ENCODE measurements at places on chromosomes 2 and 18. TPM values are rescaled to one million over a fixed set of nuclear protein-coding genes. Genes with fewer than 3 reads are reported as not detected.
A peak's percentile ranks its signal among the peaks of the same experiment; 100 is the strongest.

DNA sequence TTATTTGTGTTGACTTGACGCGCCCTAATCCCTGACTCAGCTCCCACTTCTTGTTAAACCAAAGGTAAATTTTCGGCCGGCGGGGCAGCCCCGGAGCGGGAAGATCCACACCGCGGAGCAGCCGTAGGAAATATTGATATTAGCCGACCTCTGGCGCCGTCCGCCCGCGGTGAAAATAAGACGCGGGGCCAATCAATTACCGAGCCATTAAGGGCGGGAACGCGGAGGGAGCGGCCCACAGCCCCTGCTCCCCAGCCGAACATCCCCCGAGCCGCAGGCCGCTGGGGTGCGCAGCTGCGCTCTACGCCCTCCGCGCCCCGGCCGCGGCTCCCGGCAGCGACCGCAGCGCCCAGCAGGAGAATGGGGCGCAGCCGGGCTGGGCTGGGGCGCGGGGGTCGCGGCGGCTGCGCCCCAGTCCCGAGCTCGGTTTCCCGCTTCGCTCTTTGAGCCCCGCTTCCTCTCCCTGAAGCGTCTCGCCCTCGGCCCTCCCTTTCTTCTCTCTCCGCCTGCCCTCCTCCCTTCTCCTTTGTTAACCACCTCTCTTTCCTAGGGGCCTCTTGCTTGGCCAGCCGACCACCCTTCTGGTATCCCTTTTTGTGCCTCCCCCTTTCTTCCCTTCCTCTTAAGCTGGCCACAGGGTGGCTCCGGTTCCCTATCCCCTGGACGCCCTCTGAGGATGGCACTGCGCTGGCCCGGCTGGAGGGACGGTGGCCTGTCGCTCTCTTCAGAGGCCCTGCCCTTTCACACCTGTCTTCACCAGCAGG lies 40.9 kb downstream of the CELF4 start:
- DNase-seq: no peak

The NEMP2 gene
- 16.2 TPM for total RNA-seq

- DNase-seq: peak; percentile 55
Measured at GRCh38 chr2:10300997-10301940, 1.4 kb upstream of the HPCAL1 start.

DNA sequence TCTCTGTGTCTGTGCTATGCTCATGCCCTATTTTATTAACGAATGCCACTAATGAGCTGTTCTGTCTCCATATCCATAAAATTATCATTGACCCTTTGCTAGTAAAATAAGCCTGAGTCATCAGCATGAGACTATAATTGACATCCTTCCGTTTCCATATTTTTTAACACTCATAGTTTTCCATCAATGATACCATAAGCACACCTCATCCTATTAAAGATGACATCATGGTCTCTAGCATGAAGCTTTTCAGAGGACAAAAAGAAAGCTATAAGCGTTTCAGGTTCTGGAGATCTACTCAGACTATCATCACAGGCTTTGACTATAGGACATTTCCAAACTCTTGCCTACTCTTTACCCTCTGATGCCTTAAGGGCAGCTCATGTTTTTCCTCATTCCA lies 1.2 kb upstream of the DSC2 start:
- DNase-seq: no peak

The CNGA3 gene
- total RNA-seq: not detected

DNA sequence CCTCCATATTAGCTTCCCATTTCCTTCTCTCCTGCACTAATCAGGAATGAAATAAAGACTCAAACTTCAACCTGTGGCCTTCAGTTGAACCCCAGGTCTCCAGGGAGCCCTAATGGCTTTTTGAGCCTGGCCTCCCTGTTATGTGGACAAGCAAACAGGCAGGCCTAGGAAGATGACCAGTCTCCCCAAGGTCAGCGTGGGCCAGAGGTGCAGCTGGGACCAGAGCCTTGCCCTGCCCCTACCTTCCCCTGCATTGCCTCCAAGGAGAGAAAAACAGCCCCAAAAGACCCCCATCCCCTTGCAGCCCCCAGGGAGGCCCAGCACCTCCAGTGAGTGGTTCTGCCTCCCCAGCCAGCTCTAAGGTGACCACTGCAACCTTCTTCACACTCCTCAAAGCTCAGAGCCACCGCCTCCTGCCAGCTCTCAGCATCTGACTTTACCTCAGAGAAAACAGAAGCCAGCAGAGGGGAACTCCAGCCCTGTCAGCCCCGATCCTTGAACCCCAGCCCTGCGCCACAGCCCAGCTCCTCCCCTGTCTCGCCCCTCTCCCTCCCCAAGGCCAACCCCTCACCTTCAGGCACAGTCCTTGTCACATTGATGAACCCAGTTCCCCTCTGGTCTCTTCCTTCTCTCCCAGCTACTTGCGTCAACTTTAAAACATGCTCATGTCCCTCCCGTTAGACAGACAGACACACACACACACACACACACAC lies 59.5 kb upstream of the ID2 start:
- DNase-seq: no peak

GRCh38 chr2:16813593-16813992 lies 148.0 kb upstream of the CYRIA start:
- DNase-seq: no peak

GRCh38 chr2:240501531-240501991 lies 56.2 kb downstream of the ANKMY1 start:
- DNase-seq: no peak

The RNASEH1 gene
- total RNA-seq: 24.7 TPM

GRCh38 chr2:204122425-204122824 lies 185.9 kb downstream of the ICOS start:
- no peak for DNase-seq

DNA sequence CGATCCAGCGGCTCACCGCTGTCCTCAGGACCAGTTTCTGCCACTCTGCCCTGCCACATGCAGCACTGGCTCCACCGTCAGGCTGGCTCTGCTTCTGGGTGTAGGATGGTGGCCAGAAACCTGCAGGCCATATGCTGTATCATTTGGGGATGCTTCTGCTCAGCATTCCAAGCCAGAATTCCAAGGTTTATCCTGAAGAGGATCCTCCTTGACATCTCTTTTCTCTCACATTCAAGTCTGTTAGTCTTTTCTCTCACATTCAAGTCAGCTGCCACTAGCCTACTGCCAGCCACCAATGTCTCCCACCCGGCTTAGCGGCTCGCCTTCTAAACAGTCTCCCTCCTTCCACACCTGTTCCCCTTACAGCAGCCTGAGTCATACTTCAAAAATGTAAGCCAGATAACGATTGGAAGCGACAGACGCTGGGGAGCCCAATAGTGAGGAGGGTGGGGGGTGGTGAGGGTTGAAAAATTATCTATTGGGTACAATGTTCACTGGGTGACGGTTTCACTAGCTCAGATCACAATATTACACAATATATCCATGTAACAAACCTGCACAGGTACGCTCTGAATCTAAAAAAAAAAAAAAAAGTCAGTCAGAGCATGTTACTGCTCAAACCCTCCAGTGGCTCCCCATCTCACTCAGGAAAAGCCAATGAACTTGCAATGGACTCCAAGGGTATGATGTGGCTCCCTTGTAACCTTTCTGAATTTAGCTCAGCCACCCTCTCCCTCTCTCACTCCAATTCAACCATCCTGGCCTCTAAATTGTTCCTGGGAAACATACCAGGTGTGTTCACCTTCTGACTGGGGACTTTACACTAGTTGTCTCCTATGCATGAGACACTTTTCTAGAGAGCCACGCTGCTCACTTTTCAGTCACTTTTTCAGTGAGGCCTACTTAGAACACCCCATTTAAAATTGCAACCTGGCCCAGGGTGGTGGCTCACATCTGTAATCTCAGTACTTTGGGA lies 38.8 kb upstream of the SP3 start:
- DNase-seq: no peak

The POTEI gene
- not detected for total RNA-seq

GRCh38 chr2:85445316-85446295 lies 27.1 kb downstream of the SH2D6 start:
- no peak for DNase-seq

The SAG gene
- total RNA-seq: 0.45 TPM

The FAM110C gene
- 0.69 TPM for total RNA-seq

The CCT7 gene
- 271 TPM for total RNA-seq

- DNase-seq: no peak
Measured at GRCh38 chr2:8656160-8656641, 25.7 kb upstream of the ID2 start.

The LYG1 gene
- total RNA-seq: 2.4 TPM

DNA sequence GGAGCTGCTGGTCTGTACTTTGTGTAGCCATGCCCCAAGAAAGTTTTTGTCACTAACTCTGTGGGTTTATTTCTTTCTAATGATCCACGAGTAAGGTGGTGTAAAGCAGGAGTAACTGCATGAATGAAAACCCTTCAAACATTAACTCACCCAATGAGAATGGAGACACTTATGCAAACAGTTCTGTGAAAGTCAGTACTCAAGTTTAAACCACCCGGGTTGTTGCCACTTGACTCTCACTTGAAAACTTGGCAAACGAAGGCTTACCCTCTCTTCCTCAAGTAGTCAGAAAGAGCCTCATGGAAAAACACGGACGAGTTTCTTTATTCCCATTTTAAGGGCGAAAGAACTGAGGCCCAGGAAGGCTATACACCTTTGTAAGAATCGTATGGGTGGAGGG lies 117.5 kb downstream of the MMADHC start:
- no peak for DNase-seq

The KCNJ3 gene
- total RNA-seq: not detected

DNA sequence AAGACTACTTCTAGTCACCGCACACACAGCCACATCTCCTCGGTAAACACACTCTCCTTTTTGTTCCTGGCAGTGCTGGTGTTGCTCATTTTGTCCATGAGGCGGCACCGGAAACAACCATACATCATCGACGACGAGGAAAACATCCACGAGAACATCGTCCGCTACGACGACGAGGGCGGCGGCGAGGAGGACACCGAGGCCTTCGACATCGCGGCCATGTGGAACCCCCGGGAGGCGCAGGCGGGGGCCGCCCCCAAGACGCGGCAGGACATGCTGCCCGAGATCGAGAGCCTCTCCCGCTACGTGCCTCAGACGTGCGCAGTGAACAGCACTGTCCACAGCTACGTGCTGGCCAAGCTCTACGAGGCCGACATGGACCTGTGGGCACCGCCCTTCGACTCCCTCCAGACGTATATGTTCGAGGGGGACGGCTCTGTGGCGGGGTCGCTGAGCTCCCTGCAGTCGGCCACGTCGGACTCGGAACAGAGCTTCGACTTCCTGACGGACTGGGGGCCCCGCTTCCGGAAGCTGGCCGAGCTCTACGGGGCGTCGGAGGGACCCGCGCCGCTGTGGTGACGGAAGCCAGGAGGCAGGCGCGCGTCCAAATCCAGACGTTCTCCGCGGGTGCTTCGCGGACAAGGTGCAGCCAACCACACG lies 221.0 kb downstream of the CDH20 start:
- peak; percentile 71 for DNase-seq

- peak; percentile 44 for DNase-seq
Measured at GRCh38 chr2:181715033-181715630, 34.8 kb upstream of the NEUROD1 start.

DNA sequence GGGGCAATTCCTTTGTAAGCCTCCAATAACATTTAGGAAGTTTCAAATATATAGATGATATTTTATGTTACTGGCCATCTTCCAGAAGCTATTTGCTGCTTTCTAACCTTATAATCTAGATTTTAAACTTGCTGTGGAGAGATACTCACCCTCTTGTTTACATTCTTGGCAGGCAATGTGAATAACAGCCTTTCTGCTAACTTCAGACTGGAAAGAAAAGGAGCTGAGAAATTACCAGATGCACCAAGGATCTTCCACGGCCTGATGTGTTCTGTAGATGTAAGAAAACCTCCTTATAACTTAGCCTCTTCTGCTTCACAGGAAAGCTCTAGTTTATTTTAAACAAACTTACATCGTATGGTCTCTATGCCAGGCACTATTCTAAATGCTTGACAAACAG lies 16.7 kb downstream of the REG1B start:
- no peak for DNase-seq

GRCh38 chr2:133780099-133780996 lies 212.1 kb upstream of the NCKAP5 start:
- no peak for DNase-seq

The STEAP3 gene
- 0.19 TPM for total RNA-seq

The VAPA gene
- total RNA-seq: 129 TPM

The KCNG2 gene
- not detected for total RNA-seq

- no peak for DNase-seq
Measured at GRCh38 chr2:53867773-53868172, 8.0 kb upstream of the GPR75 start.

DNA sequence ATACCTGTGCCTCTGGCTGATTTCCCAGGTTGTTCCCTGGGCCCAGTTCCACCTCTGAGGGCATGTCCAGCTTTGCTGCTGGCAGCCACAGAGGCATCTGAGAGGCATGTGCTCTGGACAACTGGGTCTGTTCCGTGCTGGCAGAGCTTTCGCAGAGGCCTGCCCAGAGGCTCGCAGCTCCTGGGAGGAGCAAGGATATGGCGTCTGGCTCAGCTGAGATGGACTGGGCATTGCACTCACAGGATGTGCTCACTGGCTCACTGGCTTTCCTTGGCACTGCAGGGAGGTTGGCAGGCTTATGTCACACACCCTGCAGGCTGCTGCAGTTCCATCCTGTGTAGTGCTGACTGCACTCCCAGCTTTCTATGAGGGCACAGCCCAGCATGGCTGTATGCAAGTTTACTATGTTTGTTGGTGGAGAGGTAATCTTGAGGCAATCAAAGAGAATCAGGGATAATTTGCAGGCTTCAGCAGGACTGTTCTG lies 172.3 kb downstream of the PRKCE start:
- no peak for DNase-seq

DNA sequence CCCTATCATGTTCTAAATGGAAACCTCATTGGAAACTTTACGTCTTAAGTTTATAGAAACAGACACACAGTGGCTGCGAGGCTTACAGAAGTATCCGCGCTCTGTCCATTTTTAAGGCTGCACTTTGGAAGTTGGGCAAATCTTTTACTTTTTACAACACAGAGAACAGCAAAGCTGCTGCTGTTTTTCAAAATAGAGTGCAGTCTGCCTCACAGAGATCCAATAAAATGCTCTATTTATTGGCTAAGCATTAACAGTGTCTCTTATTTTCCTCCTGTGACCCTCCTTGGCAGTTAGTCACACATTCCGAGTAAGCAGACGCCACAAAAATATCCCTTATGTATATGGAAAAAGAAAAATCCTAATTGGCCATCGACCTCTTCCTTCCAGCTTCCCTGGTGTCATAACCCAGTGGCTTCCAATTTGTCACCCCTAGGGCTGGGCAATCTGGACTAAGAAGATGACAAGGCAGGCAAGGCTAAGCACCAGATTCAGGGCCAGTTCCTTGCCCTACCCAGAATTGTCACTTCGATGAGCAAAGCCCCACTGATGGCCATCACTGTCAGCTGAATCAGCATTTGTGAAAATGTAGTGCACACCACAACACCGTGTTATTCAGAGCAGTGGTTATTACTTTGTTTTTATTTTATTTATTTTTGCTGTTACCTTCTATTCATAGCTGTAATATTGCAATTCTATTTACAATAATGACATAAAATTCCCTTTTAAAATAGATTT lies 47.7 kb upstream of the MEIS1 start:
- DNase-seq: no peak

DNA sequence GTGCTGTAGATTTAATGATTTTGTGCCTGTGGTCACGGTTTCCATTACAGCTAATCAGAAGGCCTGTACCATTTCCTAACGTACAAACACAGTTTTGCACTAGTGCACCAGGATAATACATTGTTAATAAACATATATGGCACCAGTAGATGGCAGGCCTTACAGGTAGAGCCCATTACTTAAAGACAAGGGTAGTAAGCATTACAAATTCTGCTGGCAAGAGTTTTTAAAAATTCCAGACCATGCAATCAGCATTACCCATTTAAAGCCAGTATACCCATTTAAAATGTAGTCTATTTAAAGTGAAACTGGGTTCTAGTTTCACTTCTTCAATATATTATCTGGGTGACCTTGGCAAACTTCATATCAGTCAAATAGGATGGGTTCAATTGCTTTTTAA lies 224.2 kb downstream of the NUP35 start:
- DNase-seq: no peak

GRCh38 chr2:109188496-109188890 lies 59.5 kb downstream of the SH3RF3 start:
- no peak for DNase-seq
